ENCODE measurements at places on chromosomes 3 and 15.

GRCh38 chr3:59609657-59610348, 560.0 kb upstream of the CFAP20DC start:
- DNase-seq, result peak; percentile 37

- no peak for DNase-seq
Measured at GRCh38 chr3:139251529-139251928, 92.3 kb upstream of the MRPS22 start.

DNA sequence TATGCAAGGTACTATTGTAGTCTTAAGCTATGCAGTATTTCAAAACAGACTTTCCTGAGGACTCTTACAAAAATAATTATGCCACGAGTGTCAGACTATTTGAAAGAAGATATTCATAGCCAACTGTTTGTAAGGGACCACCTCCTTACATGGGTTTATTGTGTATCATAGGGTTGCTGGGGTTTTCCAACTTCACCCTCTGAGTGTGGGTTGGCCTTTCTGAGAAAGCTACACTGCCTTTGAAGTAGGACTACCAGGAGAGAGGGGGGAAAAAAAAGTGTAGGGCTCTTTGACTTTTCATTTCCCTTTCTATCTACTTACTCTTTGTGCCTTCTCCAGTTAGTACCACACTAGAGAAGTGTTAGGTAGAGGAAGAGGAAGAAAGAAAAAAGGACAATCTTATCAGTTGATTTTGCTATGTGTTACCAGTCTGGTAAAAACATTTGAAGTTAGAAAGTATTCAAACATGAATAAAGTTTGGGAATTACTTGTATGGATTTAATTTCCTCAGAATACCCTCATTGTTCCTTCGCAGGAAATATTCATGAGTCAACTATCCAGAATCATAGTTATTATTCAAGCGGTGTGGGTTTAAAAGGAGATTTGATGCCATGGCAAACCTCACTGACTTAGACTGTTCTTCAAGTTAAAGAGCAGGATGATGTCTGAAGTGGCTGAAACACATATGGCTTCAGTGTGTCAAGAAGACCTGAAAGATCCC, 329.3 kb upstream of the THBS1 start:
- no peak for DNase-seq

DNA sequence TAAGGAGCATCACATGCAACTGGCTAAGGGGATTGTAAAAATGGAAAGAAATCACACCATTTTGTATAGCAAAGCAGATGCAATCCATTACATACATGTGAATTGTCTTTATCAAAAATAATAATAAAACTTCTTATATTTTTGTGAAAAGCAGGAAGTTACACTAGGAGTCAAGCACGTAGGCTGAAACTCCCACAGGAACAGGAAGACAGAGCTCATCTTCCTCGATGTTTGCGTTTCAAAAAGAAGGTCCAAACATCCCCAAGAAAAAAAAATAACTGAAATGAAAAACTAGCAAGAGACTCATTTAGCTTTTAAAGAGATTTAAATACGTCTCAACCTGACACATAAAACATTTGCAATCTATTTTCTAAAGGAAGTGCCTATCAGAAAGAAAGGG, 106.6 kb downstream of the TGFBR2 start:
- DNase-seq, result no peak

- DNase-seq, result no peak
Measured at GRCh38 chr3:123283074-123283473, 81.3 kb downstream of the SEC22A start.

- DNase-seq, result peak; percentile 98
Measured at GRCh38 chr3:182058488-182058887, 346.8 kb downstream of the SOX2 start.

GRCh38 chr15:92580933-92581445, 74.6 kb downstream of the FAM174B start:
- no peak for DNase-seq

- no peak for DNase-seq
Measured at GRCh38 chr3:153591561-153592245, 429.7 kb downstream of the RAP2B start.

- DNase-seq, result peak; percentile 64
Measured at GRCh38 chr15:58438956-58439355, 7.2 kb downstream of the LIPC start.

DNA sequence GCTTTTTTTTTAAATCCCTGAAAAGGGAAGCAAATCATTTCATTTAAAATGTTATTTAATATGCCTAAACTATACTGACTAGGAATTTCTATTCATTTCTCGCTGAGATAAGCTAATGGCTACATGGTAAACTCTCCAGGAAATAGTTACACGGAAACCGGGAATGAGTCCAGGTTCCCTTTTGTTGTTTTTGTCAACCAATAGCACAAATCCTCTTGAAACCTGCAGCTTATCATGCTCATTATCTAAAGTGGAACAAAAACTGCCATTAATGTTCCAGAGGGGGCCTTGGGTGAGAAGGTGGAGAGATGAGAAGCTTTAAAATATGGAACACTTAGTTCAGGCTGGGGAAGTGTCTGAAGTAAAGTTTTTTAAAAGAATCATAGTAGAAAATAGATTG, 113.5 kb upstream of the ALCAM start:
- DNase-seq, result no peak

DNA sequence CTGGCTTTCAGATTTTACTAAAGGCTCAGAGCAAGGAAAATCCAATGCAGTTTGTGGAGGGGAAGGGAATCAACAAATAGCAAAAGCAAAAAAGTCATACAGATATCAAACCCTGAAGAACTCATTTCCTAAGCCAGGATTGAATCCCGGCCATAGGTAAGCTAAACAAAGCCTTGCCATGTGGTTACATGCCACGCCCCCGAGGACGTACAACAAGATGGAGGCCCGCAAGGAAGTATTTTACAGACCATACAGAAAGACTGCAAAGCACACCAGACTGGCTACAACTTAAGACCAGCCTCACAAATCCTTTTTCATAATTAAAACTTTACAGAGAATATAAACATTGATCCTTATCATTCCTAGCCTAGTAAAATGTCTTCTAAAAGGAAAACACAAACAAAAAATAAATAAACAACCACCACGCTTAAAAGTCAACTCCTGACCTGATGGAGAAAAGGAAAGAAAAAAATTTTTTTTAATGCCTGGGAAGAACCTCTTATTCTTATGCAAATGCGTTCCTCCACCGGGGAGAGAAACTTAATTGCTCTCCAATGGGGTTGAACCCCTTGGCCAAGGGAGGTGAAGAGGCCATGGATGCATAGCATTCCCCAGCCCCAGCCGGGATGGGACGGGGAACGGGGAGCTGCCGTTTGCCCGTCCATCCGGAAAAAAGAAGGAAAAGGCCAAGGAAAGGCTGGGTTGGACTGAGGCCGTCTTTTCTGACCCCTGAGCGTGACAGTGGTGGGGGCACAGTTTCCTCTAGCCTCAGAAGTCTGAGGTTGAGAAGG, 39.3 kb downstream of the IL1RAP start:
- no peak for DNase-seq

DNA sequence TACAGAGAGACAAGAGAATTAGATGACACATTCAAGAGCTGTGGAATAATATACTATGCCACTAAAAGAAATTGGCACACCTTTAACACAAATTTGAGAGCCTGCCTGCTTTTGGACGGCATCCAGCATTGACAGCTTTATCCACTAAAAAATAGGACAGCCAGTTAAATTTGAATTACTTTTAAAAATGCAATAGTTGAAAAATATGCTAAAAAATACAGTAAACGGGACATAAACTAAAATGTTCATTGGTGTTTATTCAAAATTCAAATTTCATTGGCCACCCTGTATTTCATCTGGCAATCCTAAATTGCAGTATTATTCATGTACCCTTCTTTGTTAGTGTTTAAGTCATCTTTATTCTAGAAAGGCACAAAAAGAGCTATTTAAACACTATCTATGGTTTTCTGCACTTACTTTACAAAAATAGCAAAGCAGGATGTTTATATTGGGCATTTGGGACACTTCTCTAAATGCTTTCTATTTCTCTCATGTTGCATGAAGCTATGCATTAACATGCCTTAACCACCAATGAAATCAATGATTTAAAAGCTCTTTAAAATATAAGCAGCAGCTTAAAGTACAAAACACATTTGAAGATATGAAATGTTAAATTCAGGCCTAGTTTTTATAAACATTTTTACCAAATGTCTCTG, 160.1 kb downstream of the NEK10 start:
- no peak for DNase-seq

DNA sequence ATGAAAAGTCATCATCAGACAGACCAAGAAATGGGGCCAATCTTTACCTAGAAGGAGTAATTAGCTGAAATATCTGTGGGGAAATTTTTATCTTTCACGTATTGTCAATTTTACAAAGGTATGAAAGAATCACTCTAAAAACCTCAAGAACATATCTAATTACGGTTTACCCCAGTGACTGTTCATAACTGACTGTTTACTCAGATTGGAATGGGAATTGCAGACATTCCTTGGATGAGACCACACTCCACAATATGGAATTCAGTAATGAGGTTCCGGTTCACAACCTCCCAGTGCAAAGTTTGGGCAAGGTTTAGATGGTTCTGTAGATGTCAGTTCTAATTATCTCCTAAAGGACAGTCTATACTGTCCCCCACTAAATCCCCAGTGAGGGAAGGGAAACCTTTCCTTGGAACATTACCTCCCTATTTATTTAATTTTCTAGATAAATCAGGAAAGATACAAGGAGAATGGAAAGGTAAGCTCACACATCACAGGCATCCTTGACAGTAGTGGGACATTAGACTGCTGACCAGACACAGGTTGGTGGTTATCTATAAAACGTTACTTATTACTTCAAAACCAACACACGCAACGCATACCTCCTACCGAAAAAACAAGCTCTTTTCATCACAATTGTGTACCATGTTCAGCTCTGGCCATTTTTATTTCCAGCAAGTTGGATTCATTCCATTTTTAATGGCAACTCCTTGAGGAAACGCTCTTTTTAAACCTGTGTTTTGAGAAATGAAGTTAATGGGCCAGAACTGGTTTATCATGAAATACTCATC, 129.9 kb downstream of the RORA start:
- DNase-seq, result no peak

DNA sequence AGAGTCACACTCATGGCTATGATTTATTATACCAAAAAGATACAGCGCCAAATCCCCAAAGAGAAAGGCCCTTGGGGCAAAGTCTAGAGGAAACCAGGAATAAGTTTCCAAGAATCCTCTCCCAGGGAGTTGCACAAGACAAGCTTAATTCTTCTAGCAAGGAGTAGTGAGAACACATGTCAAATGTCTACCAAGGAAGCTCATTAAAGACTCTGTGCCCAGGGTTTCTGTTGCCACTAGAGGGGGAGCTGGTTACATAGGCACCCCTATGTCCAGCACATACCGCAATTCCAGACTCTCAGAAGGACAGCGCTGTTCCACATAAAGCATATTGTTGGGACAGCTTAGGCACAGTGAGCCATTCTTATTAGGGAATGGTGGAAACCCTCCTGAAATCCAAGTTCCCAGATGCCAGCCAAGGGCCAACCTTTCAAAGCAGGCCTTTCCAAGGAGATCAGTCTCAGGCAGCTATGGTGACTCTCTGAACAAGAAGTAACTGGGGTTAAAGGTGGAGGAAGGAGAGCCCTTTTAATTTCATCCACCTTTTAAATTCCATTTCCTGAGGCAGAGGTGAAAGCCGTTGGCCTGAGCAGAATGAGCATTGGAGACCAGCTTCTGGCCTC, 194.2 kb downstream of the UACA start:
- DNase-seq, result peak; percentile 26

GRCh38 chr15:45589256-45589655, 2.1 kb downstream of the BLOC1S6 start:
- DNase-seq, result no peak

GRCh38 chr15:84967380-84967779, 14.3 kb upstream of the PDE8A start:
- DNase-seq, result no peak

- DNase-seq, result peak; percentile 53
Measured at GRCh38 chr3:99674086-99674789, 35.8 kb downstream of the COL8A1 start.

DNA sequence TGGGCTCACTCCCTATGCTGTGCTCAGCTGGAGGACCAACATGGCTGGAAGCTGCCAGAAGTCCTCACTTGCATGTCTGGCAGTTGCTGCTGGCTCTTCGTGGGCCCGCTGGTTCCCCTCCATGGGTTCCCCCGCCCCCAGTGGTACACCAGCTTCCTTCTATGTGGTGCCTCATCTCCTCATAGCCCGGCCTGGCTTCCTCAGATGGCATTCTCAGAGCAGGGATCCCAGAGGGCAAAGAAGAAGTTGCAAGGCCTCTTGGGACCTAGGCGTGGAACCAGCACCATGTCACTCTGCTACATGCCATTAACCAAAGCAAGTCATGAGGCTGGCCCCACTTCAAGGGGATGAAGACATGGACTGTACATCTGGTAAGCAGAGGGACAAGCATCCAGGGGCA, 2.9 kb upstream of the CFAP92 start:
- DNase-seq, result no peak

GRCh38 chr15:58505581-58505980, 73.8 kb downstream of the LIPC start:
- no peak for DNase-seq

DNA sequence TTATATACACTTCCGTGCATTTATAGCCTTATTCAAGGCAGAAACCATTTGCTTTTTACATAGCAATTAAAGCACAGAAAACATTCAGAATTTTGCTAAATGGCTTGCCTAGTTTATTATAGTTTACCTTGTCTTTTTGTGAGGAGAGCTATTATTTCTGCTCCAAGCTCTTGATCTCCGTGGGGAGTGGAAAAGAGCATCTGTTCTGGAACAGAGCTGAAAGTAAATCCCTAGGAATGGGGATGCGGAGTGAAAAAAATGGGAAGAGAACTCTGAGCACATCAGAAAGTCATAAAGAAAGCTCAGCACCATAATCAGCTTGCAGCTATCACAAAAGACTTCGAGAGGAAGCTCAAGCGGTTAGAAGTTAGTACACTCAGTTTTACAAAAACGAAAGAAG, 1006.7 kb downstream of the ROBO2 start:
- no peak for DNase-seq

- peak; percentile 8 for DNase-seq
Measured at GRCh38 chr3:14564741-14565140, 24.6 kb upstream of the GRIP2 start.

GRCh38 chr3:194422188-194422587, 23.1 kb upstream of the GP5 start:
- DNase-seq, result no peak

DNA sequence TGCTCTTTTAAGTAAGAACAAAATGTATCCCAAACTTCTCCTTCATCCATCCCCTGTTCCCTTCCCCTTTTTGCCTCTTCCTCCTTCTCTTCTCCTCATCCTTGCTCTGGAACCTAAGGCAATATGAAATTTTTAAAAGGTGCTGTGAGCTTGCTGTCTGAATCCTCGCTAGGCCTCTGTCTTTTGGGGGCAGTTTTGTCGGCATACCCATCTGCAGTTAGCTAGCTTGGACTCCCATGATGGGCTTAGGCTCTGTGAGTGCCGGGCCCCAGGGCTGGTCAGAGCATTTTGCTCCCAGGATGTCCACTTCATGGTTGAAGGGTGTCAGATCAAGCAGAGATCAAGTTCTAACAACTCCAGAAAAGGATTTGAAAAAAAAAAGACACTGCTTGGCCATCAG, 18.6 kb downstream of the ZIC1 start:
- DNase-seq, result no peak
